ENCODE measurements at places on chromosomes 2 and 18. TPM values are rescaled to one million over a fixed set of nuclear protein-coding genes. Genes with fewer than 3 reads are reported as not detected.

The ASAP2 gene
- 20.3 TPM for total RNA-seq

The ABCB11 gene
- total RNA-seq, result 1.2 TPM

The IL1RL2 gene
- 1.7 TPM for total RNA-seq

The CERKL gene
- not detected for total RNA-seq

The DCDC2C gene
- total RNA-seq, result not detected

The NDC80 gene
- 1.4 TPM for total RNA-seq

The ALPG gene
- total RNA-seq, result not detected

The GPR45 gene
- total RNA-seq, result not detected

The PEX13 gene
- 11.7 TPM for total RNA-seq

The TMEM247 gene
- total RNA-seq, result not detected

All from pericardium fibroblast (primary cell).